Esophagus squamous epithelium (tissue), 5 donors: ENCODE measurements at places on chromosomes 13 and 19.

GRCh38 chr13:111317571-111318345, 2.7 kb upstream of the TEX29 start:
- DNase-seq: no peak

DNA sequence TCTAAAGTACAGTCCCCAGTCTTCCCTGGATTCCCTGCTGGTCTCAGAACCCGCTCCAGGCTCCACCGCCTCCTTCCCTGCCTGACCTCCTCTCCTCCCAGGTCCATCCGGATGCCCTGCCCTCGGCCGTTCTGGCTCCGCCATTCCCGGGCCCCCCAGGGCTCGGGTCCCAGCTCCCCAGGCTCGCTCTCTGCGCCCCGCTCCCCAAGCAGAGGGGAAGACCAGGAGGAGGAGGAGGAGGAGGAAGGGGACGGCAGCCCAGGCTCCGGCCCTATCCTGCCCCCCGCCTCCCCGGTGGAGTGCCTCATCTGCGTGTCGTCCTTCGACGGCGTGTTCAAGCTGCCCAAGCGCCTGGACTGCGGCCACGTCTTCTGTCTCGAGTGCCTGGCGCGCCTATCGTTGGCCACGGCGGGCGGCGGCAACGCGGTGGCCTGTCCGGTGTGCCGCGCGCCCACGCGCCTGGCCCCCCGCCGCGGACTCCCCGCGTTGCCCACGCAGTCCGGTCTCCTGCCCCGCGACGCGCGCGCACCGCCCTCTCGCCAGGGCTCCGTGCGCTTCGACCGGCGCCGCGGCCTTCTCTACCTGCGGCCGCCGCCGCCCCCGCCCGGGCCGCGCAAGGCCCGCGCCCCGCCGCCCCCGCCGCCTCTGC, 647 bp downstream of the RNF225 start:
- DNase-seq: no peak

DNA sequence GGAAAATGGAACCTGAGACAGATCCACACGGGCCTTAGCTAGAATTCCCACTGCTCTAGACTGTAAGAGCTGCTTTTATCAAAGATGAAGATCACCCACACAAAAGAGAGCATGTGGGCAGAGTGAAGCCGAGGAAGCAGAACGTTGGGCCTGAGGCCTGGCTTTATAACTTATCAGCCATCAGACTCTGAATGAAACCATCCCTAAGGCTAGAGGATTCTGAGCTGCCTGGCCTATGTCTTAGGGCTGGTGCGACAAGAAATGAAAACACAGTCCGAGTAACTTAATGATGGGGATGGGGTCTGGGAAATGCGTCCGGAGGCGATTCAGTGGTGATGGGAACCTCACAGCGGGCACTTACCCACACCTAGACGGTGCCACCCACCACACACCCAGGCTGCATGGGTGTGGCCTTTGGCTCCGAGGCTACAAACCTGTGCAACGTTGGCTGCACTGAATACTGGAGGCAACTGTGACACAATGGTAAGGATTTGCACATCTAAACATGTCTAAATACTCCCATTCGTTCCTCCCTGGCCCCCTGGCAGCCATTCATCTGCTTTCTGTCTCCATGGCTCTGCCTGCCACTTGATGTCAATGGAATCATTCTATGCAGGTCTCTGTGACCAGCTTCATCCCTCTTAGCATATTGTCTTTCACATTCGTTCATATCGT, 62.0 kb downstream of the SLC15A1 start:
- DNase-seq: no peak

DNA sequence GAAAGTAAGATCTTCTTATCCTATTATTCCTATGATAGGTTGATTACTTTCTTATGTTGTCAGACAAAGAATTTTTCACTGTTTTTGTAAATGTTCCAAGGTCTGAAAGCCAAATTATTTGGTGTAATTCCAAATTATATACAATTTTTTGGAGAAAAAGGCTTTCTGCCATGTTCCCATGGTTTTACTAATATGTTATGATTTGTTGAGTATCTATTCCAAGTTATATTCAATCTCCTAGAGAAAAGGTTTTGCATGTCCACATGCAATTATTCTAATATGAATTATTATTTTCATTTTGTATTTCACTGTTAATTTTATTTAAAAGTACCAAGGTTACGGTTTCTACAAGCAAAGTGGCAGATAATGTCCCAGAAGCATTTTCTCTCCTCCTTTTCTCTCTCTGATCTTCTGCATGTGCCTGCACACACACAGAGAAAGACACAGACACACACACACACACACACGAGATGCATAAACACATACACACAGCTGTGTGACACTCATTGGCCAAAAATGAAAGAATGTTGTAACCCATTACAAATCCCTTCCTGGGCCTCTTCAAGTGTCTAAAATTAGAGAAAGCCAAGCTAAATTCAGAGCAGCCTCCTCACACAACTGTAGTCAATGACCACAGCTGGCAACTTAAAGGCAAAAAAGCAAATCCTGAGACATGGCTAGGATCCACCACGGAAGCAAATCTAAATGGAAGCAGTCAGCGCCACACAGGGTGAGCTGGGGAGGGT, 621.0 kb downstream of the EFNB2 start:
- no peak for DNase-seq

GRCh38 chr13:37546087-37546486, 52.5 kb downstream of the POSTN start:
- no peak for DNase-seq

DNA sequence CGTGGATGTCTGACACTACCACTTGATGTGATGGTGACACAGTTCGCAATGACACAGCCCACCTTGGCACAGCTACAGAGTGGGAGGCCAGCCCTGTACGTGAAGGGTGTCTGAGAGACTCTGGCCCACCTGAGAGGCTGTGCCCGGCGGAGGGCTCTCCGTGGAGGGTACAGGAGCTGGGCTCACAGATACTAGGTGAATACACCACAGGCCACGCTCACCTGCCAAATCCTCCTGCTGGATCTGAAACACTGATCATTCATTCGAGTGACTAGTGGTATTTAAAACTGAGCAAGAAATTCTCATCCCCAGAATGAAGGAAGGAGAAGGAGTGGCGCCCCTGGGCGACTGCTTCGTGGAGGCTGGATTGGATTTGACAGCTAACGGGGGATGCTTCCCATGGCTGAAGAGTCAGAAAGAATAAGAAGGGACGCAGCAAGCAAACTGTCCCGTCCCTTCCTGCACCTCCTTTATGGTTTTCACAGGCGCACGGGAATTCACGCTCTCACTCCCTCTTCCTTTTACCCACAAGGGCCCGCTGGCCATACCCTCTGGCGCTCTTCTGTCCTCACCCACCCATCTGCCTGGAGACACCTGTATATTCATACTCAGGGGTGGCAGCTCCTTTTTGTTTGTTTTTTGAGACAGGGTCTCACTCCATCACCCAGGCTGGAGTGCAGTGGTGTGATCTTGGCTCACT, 25.0 kb downstream of the CEBPG start:
- DNase-seq: no peak

- no peak for DNase-seq
Observed at GRCh38 chr13:95386370-95386769, 85.1 kb upstream of the ABCC4 start.

- no peak for DNase-seq
Observed at GRCh38 chr13:101751488-101751887, 299.0 kb downstream of the ITGBL1 start.

- DNase-seq: no peak
Observed at GRCh38 chr13:71597150-71597549, 269.9 kb downstream of the DACH1 start.

- no peak for DNase-seq
Observed at GRCh38 chr13:77425705-77426104, 98.8 kb upstream of the MYCBP2 start.

GRCh38 chr13:85657942-85658341, 141.3 kb downstream of the SLITRK6 start:
- DNase-seq: no peak

DNA sequence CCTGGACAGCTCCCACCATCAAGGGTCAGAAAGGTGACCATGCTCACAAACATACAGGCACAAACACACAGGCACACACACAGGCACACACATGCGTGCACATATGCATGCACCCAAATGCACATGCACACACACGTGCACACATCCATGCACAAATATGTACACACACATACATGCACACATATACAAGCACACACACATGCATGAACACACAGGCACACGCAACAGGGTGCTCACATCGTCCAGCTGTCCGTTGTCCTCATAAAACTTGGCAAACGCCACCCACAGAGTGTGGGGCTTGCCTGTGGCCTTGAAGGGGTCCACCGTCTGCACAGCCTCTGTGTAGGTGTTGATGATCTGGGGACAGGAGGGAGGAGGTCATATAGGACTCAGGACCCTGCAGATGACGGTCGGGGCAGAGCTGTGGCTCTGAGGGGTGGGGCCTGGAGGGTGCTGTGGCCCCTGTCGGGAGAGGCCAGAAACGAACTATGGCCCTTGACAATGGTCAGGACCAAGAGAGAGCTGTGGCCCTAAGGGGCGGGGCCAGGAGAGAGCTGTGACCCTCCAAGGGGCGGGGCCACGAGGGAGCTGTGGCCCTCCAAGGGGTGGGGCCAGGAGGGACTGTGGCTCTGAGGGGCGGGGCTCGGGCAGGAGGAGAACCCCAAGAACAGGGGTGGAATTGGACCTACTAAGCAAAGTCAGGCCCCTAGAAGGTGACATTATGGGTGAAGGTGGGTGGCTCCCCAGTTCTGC, 6.2 kb downstream of the XAB2 start:
- DNase-seq: no peak

DNA sequence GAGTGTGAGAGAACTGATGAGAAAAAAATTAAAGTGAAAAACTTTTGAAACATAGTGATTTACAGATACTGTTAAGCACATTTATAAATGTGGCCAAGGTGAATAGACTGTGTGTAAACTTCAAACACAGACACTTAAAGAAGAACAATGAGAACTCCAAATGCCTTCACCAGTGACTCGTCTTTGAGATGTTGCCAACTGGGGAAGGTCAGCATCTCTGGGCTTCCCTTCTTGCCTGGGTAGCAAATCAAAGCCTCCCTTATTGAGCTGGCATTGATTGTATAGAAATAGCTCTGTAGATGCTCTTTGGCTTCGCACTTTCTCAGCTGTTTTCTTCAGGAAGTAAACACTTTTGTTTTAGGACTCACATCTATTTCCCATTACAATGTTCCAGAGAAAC, 177.3 kb upstream of the SGCG start:
- DNase-seq: no peak

- DNase-seq: no peak
Observed at GRCh38 chr19:44684892-44685863, 13.8 kb upstream of the CEACAM16 start.

DNA sequence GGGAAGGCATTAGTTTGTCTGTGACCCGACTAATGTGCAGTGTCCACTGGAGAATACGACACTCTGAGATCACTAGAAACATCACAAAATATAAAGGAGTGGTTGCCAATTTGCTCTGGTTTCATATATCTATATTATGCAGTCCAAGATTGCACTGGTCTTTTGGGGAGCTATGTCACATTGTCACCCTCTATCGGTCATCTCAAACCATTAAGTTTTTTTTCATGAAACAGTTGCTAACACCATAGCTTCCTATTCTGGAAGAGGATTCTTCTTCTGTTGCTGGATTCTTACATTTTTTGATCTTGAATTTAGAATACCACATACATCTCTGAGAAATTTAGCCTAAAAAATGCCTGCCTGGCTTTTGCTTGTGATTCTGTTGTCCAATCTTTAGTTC, 168.6 kb downstream of the LACC1 start:
- no peak for DNase-seq

GRCh38 chr13:40096357-40096901, 441.0 kb downstream of the COG6 start:
- no peak for DNase-seq

- no peak for DNase-seq
Observed at GRCh38 chr13:68046903-68047302, 816.8 kb upstream of the PCDH9 start.

DNA sequence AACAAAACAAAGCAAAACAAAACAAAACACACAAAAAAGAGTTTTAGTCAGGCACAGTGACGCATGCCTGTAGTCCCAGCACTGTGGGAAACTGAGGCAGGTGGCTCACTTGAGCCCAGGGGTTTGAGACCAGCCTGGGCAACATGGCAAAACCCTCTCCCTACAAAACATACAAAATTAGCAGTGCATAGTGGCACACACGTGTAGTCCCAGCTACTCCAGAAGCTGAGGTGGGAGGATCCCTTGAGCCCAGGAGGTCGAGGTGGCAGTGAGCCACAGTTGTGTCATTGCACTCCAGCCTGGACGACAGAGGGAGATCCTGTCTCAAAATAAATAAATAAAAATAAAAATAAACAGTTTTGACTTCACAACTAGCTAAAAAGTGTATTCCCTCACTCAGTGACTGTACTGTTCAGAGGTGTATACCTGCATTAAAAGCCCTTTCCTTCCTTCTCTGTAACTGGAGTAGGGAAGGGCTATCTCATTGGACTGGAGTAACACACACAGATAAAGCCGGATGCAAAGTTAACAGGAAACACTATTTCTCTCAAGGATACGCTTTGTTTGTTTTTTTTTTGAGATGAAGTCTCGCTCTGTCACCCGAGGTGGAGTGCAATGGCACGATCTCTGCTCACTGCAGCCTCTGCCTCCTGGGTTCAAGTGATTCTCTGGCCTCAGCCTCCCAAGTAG, 3.7 kb upstream of the BAX start:
- no peak for DNase-seq

DNA sequence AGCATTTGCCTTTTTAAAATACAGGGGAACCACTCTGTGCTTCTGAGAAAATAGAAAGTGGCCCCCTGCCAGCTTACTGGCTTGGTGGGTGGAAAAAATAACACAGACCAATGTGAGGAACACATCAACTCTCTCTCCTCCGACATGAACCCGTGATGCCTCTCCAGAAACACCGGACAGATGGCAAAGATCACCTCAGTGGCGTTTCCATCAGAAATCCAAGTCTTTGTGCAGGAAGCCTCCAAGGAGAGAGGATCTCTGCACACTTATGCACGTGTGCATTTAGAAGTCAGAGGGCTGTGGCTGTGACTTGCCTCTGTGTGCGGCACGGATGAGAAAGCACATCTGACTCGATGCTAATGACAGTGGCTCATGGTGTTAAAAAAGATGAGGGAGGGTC, 112.3 kb upstream of the KLF12 start:
- no peak for DNase-seq

DNA sequence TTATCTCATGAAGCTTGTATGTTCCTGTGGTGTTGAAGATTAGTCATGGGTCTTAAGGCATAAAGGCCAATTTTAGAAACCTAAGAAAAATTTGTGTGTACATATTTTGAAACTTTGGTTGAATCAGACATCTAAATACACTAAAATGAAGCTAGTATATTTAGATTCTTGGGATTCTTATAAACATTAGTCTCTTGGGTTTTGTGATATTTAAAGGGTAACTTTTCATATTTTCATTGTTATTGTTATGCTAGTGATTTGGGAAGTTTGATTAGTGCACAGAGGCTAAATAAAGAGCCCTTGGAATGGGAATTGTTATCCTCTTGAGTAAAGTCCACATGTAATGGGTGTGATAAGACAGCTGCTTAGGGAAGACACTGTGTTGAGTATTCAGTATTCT, 24.5 kb downstream of the UBA2 start:
- DNase-seq: no peak

- DNase-seq: no peak
Observed at GRCh38 chr13:41813426-41813825, 147.5 kb downstream of the VWA8 start.
